Large intestine (tissue), 12 donors: ENCODE measurements at places on chromosomes 16 and 17. TPM values are rescaled to one million over a fixed set of nuclear protein-coding genes. Genes with fewer than 3 reads are reported as not detected.

DNA sequence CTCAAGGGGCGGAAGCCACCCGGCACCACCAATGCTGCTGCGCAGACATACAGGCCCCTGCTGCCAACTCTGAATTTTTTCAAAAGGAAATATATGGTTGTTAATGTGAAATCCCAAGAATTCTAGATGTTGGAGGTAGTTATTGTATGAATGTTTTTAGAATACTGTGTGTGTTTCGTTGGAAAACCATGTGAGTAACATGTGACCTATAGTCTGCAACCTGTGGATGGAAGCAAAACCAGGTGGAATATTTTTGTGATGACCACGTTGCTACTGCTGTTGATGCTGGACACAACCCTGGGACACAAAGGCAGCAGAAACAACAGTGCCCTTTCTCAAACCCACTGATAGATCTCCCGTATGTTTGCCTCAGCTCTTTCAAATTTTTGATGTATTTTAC lies 376.3 kb upstream of the SALL1 start:
- no peak for DNase-seq

Gene TBC1D3I
- 0.37 TPM for polyA plus RNA-seq

DNA sequence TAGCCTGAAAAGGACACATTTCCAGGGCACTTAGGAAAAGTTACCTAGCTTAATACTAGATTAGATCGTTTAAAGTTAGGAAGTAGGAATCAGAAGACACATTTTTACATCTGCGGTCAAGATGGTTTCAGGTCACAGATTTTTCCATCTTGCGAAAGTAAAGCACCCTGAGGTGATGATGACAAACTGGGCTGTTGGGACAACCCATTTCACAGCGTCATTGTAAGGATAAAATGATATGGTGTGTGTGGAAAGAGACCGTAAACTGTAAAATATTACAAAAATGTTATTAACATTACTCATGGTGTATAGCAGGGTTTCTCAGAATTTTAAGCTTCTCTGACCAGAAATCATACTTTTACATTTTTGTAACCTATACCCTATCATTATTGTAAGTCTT lies 10.1 kb upstream of the MAP2K6 start:
- DNase-seq: no peak

Gene MAPT
- 10.0 TPM for polyA plus RNA-seq

GRCh38 chr16:1747934-1748333 lies 23.4 kb downstream of the NME3 start:
- no peak for DNase-seq

GRCh38 chr17:47935961-47936360 lies 5.4 kb upstream of the PNPO start:
- DNase-seq: no peak

DNA sequence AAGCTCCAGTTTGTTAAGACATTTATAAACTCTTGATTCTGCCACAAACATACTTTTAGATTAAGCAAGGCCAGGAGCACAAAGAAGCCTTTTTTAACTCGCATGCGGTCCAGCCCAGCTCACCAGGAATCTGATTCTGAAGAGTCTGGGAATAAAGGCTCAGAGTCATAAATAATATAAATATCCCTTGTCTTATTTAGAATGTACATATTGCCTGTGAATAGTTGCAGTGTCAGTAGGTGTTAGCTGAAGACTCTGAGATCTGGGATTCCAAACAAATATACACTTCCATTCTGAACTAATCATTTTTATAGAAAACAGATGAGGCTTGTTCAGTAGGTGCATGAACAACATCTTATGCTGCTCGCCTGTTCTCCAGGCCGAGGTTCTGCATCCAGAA lies 59.1 kb upstream of the ELAC2 start:
- DNase-seq: no peak

GRCh38 chr16:9099131-9099625 lies 7.7 kb downstream of the HAPSTR1 start:
- no peak for DNase-seq

Gene C17orf50
- 0.04 TPM for polyA plus RNA-seq

GRCh38 chr16:55039931-55040330 lies 109.3 kb downstream of the IRX5 start:
- DNase-seq: no peak

GRCh38 chr17:83071966-83072562 lies 7.3 kb upstream of the METRNL start:
- DNase-seq: no peak

- no peak for DNase-seq
Observed at GRCh38 chr17:62653002-62653825, 25.7 kb downstream of the MRC2 start.

GRCh38 chr16:78321620-78322360 lies 222.3 kb downstream of the WWOX start:
- no peak for DNase-seq

GRCh38 chr17:64747938-64748540 lies 85.9 kb upstream of the SMURF2 start:
- no peak for DNase-seq

Gene SLC35G6
- polyA plus RNA-seq: 0.52 TPM

DNA sequence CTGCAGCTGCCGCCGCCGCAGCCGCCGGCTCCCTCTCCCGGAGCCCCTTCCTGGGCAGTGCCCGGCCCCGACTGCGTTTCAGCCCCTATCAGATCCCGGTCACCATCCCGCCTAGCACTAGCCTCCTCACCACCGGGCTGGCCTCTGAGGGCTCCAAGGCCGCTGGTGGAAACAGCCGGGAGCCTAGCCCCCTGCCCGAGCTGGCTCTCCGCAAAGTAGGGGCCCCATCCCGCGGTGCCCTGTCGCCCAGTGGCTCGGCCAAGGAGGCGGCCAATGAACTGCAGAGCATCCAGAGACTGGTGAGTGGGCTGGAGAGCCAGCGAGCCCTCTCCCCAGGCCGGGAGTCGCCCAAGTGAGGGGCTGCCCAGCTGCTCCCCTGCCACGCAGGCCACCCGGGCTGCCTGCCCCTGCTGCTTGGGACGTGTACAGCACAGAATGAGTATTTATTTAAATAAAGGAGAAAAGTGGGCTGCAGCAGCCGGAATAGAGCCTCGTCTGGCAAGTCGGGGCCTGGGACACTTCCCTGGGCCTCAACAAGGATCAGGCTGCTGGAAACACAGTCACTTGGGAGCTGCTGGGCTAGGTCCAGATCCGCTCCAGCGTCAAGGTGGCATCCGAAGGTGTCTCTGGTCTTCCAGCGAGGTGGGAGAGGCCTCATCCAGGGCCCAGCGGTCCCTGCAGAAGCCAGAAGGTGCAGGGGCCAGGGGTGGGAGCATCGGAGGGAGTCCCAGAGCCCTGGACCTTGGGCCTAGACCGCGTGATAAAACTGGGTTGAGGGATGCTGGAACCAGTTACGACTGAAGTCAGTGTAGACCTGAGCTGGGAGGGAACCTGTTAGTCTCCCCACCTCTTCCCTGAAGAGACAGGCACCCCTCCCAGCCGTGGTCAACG lies 8.8 kb downstream of the TBX2 start:
- DNase-seq: no peak

Gene P2RX1
- 97.1 TPM for polyA plus RNA-seq

- peak; percentile 36 for DNase-seq
Observed at GRCh38 chr16:68272507-68273209, 8.3 kb downstream of the SLC7A6 start.

- DNase-seq: no peak
Observed at GRCh38 chr16:3187798-3188674, at the start of gene OR1F1. Gene OR1F1, plus strand, starts transcription at chr16:3188204.
